ENCODE measurements at places on chromosomes 7 and 10.

- DNase-seq: no peak
Observed at GRCh38 chr7:3245721-3246120, 55.3 kb upstream of the SDK1 start.

DNA sequence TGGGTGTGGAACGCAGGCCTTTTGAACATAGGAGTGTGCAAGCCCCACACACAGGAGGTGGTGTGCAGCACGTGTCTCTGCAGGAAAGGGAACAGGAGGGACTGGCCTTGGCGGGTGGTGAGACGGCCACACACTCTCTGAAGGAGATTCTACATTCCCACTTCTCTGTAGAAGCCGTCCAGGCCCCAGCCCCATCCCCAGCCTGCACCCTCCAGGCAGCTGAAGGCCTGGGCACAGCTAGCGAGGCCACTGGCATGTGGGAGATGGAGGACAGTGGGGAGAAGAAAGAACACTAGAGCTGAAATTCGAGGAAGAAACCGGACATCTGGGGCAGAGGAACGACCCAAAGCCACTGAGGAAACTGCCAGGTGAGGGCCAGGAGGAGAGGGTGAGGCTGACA is 507.3 kb downstream of the DNAJB6 start:
- DNase-seq: no peak

- no peak for DNase-seq
Observed at GRCh38 chr10:43931308-43931930, 282.7 kb upstream of the ZNF32 start.

- DNase-seq: no peak
Observed at GRCh38 chr10:71475243-71475871, 78.6 kb downstream of the CDH23 start.

DNA sequence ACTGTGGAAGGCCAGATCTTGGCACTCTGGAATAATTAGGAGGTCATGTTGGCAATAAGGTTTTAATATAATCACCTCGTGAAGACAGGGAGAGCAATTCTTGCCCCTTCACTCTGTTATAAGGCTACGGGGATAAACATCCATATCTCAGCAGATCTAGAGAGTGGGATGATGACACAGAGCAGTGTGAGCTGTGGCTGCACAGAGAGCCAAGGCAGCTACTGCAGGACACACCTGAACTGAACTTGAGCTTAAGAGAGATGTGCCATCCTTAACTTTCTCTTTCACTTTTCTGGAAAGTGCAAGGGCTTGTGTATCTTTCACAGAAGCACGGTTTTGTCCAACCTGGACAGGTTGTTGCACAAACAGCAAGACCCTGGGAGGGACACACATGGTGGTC is 174.7 kb downstream of the GATA3 start:
- DNase-seq: no peak

GRCh38 chr10:89312973-89313372 is 11.1 kb downstream of the IFIT2 start:
- DNase-seq: no peak

DNA sequence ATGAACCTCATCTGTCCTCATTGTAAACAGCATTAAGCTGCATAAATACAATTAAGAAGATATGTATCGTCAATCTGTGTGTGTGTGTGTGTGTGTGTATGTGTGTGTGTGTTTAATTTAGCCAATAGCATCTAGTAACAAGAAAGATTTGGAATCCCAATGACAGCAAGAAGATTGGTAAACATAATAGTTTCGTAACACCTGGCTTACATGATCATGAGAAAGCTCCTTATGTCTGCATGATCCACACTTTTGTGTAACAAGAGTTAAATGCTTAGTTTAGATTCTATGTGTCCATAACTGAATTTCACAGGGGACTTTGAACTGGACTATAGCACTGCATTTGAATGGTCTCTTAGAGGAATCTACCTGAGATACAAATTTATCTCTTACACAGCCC is 191.0 kb upstream of the BET1 start:
- no peak for DNase-seq

- no peak for DNase-seq
Observed at GRCh38 chr7:42588876-42589275, 323.0 kb downstream of the C7orf25 start.

DNA sequence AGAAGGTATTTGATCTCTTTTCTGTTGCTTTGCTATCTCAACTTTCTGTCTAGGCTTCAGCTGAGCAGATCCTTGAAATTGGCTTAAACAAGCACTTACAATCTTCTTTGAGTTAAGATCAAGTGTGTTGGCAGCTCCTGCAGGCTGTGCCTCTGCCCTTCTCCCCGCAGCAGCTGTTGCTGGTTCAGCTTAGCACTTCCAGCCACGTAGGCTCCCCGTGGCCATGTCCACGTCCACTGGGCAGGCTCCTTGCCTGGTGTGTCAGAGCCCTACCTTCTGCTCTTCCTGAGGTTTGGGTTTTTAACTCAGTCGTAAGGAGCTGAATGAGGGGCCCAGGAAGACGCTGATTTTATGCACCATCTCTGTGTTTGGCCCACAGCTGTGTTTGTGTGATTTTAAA is 47.2 kb downstream of the CAMK1D start:
- DNase-seq: no peak

GRCh38 chr7:16711730-16712129 is 41.8 kb upstream of the TSPAN13 start:
- no peak for DNase-seq

DNA sequence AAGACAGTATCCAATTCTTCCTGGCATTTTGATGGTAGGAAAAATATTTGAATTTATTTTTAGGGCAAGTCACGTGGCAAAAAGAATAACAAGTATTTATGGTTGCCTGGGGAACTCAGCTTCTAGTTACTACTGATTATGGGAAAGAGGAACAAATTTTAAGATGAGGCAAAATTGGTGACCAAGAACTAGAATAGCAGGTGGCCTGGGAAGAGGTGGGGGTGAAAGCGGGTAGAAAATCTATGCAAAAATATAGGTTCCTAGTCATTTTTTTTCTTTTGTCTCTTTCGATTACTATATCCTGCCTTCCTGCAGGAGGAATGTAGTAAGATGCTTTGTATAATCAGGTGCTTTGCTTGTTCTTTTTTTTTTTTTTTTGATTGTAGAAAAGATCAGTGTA is 27.8 kb downstream of the ENTPD1 start:
- DNase-seq: no peak

GRCh38 chr7:50456371-50457123 is 6.4 kb upstream of the FIGNL1 start:
- no peak for DNase-seq

- DNase-seq: no peak
Observed at GRCh38 chr7:99504281-99504602, 220 bp upstream of the ZKSCAN5 start.

DNA sequence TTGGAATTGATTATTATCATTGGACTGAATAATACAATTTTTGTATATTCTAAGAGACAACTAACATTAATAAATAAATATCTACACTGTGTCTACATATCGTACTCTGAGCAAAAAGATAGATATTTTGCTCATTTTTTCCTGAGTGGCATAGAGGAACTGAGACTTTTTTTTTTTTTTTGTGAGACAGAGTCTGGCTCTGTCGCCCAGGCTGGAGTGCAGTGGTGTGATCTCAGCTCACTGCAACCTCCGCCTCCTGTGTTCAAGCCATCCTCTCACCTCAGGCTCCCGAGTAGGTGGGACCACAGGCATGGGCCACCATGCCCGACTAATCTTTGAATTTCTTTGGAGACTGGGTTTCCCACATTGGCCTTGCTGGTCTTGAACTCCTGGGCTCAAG is 14.0 kb downstream of the KMT2E start:
- DNase-seq: no peak

DNA sequence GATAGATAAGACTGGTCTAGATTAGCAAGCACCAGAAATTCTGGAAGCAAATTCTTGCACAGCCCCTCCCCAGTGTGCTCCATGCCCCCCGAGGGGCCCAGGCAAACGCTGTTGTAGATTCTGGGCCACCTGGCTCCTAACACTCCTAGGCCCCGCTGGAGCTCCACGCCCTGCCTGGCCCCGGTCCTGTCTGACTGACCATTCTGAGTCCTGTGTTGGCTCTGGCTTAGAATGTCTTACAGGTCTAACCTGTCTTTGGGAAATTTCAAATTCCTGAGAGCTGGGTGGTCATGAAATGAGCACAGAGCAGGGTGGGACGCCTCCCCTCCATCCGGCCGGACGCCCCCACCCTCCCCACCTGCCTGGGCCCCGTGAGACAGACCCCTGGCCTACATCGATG is 12.6 kb upstream of the OPALIN start:
- no peak for DNase-seq

DNA sequence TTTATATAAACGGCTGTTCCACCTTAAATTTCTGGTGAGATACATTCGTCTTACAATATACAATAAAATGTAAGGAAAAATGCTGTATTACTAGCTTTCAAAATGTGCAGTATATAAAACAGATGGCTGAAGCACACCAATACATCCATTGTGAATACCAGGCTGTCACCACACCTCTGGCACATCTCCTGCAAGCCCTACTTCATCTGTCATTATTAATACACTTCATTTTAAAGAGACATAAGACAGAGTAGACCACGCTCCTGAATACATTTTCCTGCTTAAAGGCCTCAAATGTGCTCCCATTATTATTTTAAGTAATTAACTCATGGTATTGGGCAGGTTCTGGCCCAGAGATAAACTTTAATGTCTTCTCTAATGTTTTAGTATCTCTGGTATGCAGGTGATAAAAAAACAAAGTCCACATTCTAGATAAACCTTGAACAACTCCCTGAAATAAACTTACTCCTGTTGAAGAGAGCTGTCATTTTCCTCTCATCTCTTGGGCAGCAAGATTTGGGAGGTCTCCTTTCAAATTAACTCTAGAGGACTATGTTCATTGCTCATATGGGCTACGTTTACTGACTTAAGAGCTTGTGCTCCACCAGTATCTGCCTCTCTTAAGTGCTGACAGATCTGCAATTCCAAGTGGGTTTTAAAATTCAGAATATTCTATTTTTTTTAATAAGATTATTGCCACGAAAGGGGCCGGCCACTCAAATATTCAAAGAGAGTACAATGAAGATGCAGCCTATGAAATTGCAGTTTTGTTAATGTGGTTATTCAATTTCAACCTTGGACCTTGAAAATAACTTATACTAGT is 396.5 kb upstream of the SEMA3D start:
- no peak for DNase-seq

DNA sequence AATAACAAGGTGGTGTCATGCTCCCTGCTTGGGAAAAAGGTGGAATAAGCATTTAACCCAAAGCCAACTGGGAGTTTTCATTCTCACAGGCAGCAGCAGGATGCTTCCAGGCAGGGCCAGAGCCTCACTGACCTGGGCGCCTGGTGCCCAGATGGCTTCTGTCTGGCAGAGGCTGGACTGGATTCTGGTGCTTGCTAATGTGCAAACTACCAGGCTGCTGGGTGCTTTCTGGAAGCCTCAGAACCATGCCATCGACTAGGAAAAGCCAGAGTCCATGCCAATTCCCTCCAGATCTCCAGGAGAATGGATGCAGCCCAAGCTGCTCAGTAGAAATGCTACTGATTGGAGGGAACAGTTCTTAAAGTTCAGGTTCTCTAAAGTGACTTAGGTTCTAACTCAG is 36.2 kb downstream of the VIPR2 start:
- DNase-seq: no peak

- DNase-seq: no peak
Observed at GRCh38 chr7:95503271-95504131, 17.8 kb downstream of the ASB4 start.

DNA sequence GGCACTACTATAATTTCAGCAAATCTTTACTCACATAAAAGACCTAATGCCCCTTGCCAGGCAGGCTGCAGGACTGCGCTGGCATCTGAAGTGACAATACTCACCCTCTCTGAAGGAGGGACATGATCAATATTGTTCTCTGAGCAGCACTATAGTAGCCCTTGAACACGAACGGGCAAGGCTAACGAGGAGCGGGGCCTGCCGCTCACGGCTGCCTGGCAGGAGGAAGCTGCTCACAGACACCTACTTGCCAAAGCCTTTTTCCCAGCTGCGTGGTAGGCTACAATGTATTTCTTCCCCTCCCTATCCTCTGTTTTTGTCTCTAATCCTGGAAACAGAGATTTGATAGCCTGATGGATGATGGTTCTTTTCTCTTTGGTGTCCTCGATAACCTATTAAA is 19.9 kb downstream of the PUS7 start:
- no peak for DNase-seq

- no peak for DNase-seq
Observed at GRCh38 chr7:122518488-122518887, 180.4 kb downstream of the RNF133 start.

DNA sequence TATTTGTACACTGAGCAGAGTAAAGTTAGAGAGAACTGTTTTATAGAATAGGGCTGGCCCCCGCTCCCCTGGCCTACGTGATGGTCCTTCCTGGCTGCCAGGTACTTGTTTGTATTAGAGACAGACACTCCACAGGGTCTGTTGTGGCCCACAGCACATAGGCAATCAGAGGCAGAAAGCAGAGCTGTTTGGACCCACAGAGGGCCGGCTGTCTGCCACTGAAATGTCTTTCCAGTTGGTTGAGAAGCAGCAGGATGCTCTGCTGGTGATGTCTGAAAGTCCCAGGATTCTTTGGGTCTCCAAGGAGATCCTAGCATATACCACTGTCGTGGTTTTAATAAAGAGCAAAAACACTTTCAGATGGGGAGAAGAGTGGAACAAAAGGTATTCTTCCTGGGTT is 5.2 kb downstream of the STN1 start:
- DNase-seq: no peak

DNA sequence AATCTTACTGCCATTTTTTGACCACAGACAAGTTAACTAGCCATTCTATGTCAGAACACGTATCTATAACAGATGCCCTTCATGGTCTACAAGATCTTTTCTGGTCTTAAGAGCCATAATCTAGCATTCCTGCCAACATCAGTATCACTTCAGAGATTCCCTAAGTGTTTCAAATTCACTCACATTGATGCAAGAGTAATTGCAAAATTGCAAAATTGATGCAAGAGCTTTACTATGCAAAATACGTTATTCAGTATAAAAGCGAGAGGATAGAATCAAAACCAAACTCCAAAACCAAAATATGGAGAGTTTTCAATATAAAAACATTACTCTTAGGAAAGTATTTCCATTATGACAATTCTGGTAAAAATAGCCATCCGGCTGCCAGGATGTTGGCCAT is 38.1 kb upstream of the PPP1R17 start:
- no peak for DNase-seq

GRCh38 chr7:48832303-48832845 is 92.0 kb upstream of the CDC14C start:
- no peak for DNase-seq

DNA sequence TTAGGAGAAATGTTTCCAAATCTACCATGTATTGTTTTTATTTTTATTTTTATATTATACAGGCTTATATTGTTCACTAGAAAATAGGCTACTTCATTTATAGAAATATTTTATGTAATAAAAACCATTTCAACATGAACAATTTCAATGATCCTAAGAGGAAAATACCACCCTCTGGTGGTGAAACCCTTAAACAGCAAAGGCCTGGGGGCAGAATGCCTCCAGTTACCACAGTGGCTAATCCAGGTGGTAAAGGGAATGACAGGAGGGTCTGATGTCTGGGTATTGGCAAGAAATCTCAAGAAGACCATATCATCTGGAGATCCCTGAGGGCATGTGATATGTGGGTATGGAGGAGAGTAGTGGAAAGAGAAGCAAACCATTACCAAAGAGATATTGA is 19.3 kb downstream of the MACC1 start:
- no peak for DNase-seq

GRCh38 chr10:16735671-16736070 is 81.6 kb downstream of the RSU1 start:
- no peak for DNase-seq

Data from stimulated activated CD8-positive, alpha-beta memory T cell treated with anti-CD3 and anti-CD28 coated beads, Interleukin-7, amount 100 ng/mL, for 4 hours (primary cell).